ENCODE measurements at places on chromosomes 4 and X.

DNA sequence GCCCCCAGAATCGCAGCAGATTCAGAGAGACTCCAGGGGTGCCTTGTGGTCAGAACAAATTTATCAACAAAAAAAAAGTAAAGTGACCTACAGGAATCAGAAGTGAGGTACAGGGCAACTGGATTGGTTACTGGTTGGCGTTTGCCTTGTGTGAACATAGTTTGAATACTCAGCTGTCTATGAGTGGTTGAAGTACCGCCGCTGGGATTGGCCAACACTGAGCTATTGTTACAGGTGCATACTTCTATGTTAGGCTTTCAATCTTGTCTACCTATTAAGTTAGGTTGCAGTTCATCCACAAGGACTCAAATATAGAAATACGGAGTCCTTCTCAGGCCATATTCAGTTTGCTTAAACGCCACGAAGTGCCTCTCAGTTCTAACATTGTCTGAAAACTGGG, 993.5 kb upstream of the PRKX start:
- no peak for DNase-seq

- DNase-seq, result no peak
Observed at GRCh38 chr4:186685767-186686183, 37.9 kb downstream of the FAT1 start.

GRCh38 chr4:30768277-30768676, 48.1 kb downstream of the PCDH7 start:
- DNase-seq, result no peak

DNA sequence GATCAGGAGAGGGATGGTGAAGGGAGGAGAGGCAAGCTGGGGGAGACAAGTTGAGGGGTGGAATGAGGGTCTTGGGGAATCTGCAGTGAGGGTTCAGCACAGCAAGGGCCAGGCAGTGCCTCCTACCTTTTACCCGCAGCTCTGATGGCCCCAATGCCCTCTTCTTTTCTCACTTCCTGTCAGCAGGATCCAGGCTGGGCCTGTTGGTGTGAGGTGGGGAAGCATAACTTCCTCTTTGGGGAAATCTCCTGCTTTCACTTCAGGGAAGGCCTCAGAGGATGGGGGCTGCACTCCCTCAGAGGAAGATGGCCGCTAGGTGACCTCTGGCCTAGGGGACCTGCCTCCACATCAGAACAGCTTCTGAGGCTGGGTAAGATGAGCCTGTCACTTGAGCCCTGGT, 36.5 kb downstream of the EFNB1 start:
- no peak for DNase-seq

DNA sequence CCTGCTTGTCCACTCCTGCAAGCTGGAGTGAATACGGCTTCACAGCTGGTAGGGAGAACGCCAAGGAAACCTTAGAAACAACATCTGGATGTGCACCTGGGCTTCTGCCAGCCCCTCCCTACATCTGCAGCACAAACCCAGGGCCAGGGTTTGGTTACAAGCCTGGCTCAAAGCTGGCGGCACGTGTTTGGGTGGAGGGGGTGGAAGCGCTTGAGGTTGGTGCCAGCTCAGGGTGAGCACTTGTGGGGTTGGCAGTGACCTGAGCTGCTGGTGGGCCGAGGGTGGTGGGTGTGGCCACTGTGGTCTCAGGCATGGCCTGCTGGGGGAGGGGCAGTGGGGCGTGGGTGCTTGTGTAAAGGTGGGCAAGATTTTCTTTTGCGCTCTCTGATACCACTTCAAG, 15.6 kb downstream of the ELF4 start:
- DNase-seq, result no peak

- DNase-seq, result peak; percentile 35
Observed at GRCh38 chr4:48047421-48047844, 30.9 kb downstream of the NIPAL1 start.

GRCh38 chrX:108420481-108420880, 17.7 kb downstream of the COL4A6 start:
- DNase-seq, result no peak

DNA sequence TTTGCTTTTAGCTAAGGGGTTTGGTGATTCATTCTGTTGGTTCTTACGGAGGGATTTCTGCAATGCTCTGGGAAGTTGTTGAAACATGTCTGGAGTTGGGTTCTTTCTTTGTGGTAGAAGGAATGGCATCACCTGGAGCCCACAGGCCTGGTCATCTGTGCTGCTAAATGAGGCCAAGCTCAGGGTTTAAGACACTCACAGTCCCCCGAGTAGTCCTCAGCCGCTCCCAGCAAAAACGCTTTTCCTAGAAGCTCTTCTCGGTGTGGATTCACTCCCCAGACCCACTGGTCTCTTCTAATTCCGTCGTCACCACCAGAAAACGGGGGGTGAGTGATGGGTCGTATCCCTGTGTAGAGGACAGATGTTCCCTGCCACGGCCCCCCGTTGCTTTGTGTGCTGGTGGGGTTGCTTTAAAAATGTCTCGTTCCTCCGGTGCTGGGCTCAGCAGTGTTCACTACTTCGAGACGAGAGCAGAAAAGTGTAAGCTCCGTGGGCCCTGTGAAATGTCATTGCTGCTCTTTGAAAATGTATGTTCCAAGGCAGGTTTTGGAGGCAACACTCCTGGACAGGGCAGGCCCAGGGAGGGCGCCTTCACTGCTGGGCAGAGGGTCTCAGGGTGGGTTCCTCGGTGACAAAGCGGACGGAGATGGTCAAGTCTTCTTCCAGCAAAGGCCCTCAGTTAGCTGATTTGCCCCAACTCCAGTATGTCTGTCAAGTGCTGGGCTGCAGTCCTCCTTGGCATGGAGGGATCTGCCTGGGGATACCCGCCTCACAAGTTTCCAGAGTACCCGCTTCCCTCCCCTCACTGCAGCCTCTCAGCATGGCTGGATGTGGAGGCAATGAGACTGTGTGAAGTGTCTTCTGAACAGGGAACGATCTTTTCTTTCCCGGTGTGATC, 37.3 kb downstream of the PSAPL1 start:
- DNase-seq, result no peak

DNA sequence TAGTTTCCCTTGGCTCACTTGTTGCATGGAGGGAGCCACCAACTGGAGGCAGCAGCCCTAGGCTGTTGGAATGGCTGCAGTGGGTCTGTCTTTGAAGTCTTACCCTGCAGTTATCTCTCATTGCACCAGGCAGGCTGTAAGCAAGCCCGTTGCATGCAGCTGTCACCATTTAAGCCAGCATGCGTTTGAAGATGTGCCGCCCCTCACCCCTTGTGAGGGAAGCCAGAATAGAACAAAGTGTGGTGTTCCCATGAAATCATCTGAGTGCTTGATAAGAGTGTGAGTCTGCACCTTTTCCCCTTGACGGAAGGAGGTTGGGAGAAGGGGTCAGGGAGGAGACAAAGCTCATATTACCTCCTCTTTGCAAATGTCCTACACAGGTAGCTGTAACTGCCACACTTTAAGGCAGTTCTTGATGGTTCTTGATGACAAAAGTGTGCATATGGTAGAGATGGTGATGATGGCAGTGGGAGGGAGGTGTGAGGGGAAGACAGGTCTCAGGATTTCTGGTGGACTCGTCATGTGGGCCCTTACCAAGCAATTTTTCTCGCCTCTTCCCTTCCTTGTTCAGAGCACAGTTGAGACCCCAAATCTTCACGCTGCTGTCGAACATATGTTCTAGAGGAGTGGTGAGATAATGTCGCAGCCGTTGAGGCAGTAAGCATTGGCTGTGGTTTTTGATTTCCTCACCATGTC, 191.4 kb upstream of the LEF1 start:
- no peak for DNase-seq

- DNase-seq, result no peak
Observed at GRCh38 chr4:70600977-70601376, 8.9 kb downstream of the AMBN start.

GRCh38 chr4:67522851-67523671, 22.2 kb downstream of the CENPC start:
- DNase-seq, result no peak

DNA sequence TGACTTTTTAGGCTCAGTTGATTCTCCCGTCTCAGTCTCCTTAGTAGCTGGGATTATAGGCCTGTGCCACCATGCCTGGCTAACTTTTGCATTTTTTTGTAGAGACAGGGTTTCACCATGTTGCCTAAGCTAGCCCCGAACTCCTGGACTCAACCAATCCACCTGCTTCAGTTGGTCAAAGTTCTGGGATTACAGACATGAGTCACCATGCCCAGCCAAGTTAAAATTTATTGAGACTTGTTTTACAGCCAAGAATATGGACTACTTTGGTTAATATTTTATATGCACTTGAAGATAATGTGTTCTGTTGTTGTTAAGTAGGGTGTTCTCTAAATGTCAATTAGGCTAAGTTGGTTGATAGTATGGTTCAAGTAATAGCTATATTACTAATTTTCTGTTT, 58.7 kb downstream of the CYTL1 start:
- no peak for DNase-seq

GRCh38 chr4:7356667-7357310, 77.9 kb downstream of the PSAPL1 start:
- no peak for DNase-seq

DNA sequence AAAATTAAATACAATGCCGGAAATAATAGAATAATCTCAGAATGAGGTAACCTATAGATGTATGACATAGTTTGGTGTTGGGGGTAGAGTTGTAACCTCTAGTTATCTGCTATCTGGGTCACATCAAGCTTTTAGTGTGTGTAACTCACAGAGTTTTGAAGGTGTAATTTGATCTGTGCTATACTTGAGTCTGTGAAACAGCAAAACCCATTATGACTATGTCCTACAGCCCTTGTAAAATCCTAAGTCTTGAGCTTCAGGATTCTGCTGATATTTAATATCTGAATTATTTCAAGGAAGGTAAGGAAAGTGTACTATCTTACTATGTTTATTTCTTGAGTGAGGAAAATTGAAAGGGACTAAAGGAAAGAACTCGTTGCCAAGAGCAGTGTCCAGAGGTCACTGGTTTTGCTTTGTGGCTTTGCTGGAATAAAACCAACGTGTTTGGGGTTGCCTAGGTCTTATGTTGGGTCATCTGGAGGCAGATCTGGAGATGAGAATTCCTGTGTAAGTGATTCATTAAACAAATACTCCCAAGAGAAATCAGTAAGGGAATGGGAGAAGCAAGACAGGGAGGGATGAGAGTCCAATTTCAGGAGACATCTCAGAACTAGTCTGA, 107.8 kb upstream of the CBLL2 start:
- no peak for DNase-seq

DNA sequence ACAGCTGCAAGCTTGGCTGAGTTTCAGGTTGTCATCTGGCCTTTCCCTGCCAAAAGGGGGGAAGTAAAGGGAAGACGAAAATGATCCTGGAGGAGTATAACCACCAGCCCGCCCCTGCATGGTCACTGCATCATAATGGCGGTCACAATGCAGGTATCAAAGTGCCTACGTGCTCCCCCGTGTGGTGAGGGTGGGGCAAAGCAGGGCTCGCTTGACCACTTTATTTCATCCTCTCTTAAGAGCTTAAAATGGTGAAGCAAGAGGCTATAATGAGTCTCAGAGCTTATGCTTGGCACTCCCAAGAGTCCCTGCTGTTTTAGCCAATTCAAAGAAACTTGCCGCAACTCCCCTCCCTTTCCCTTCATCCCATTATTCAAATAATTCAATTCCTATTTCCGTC, 105.6 kb downstream of the APOOL start:
- DNase-seq, result no peak

DNA sequence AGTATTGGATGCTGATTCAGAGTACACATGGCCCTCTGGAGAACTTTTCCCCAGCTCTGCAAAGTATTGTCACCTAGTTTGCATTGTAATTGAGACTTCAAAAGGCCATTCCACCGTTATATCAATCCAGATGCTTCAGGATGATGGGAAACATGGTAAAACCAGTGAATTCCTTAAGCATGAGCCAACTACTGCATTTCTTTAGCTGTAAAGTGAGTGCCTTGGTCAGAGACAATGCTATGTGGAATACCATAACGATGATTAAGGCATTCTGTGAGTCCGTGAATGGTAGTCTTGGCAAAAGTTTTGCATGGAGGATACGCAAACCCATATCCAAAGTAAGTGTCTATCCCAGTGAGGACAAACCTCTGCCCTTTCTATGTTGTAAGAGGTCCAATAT, 355.2 kb downstream of the DCAF12L2 start:
- DNase-seq, result no peak

- no peak for DNase-seq
Observed at GRCh38 chr4:123127218-123127617, 204.8 kb upstream of the NUDT6 start.

- no peak for DNase-seq
Observed at GRCh38 chrX:107470198-107470597, 20.7 kb downstream of the FRMPD3 start.

- DNase-seq, result no peak
Observed at GRCh38 chr4:7782783-7783182, 156.9 kb downstream of the AFAP1 start.

DNA sequence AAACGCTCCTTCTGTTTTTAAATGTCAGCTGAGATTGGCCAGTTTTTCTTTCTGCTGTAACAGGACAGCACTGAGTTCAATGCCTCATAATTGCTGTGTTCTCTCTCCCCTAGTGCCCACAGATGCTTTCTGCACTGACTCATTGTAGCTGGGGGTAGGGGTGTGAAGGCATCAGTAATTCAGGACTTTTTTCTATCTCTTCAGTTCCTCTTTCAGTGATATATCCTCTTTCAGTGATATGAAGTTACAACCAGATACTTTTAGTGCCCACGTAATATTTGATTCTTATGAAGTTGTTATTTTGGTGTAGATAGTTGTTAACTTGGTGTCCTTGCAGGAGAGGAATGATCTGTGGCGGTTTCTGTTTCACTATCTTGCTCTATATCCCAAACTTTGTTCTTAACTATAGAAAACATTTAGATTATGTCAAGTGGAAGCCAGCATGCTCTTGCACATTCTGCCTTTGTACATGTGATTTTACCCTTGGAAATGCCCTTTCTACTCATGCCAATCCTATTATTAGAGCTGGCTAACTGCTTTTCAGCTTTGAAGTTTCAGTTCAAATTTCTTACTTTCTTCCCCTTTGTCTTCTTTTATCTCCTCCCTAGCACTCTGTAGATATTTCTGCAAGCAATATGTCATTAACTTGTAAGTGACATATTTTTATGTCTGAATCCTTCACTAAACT, 1258.4 kb downstream of the FAM133A start:
- no peak for DNase-seq

- DNase-seq, result no peak
Observed at GRCh38 chr4:40367451-40367850, 32.3 kb downstream of the CHRNA9 start.

- no peak for DNase-seq
Observed at GRCh38 chr4:38872620-38873019, 5.0 kb downstream of the FAM114A1 start.

DNA sequence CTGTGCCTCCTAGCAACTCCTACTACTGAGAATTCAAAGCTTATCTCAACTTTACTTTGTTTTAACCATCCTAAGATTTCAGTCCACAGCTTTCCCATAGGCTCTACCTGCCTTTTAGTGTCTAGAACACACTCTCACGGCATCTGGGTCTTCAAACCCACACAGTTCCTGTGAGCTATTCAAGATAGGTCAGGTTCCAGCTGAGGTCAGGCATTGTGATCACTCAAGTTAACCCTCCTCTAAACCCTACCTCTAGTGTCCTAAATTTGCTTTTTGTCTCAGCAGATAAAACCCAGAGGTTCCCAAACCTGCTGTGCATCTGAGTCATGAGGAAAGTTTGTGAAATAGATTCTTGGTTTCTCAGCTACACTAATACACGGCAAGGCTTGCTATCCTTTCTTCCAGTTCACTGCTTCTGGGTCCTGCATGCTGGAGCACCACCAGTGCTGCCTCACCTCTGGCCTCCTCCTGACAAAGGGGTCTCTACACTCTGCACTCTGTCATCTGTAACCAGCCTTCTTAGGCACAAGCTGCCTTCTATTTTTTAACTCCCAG, 324.6 kb upstream of the MAGEB2 start:
- DNase-seq, result no peak

Measured in CD8-positive, alpha-beta memory T cell (primary cell).